ENCODE measurements at places on chromosomes 5 and 9.

GRCh38 chr5:19261879-19262278 is 726.1 kb downstream of the CDH18 start:
- DNase-seq: no peak

DNA sequence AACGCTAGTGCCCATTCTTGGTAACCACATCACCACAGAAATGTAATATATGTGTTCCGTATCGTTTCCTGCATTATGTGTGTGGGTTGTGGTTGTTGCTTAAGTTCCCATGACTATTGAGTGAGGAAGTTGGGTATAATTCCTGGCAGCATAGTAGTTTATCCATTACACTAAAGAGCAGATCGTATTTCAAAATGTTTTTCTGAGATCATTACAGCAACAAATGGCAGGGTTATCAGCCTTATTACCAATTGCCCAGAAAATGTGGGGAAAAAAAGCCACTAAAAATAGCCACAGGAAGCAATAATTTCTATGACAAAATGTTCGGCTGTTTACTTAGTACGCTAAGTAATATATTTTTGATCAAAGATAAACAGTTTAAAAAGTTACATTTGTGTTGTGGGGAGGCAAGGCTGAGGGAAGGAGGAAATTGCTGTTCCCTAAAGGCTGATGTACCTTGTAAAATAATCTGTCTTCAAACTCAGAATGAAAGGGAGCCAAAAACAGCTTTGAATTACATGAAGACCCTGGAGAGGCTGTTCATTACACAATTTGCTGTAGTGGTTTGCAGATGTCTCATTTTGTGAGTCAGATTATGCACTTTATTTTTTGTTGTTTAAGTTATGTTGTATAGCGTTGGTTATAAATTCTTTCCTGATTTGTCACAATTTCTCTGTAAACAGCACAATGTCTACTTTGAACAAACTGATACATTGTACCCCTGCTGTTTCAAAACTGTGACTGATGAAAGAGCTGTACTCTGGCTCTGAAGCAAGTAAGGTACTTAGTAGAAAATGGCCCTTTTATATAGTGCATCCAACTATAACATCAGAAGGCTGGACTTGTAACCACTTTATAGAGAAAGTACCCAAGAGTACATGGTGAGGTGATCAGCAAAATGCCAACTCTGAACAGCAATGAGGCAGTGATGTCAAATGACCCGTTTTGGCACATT is 1028.5 kb downstream of the NR2F1-AS1 start:
- DNase-seq: no peak

GRCh38 chr5:144436007-144436406 is 265.3 kb downstream of the KCTD16 start:
- DNase-seq: no peak

DNA sequence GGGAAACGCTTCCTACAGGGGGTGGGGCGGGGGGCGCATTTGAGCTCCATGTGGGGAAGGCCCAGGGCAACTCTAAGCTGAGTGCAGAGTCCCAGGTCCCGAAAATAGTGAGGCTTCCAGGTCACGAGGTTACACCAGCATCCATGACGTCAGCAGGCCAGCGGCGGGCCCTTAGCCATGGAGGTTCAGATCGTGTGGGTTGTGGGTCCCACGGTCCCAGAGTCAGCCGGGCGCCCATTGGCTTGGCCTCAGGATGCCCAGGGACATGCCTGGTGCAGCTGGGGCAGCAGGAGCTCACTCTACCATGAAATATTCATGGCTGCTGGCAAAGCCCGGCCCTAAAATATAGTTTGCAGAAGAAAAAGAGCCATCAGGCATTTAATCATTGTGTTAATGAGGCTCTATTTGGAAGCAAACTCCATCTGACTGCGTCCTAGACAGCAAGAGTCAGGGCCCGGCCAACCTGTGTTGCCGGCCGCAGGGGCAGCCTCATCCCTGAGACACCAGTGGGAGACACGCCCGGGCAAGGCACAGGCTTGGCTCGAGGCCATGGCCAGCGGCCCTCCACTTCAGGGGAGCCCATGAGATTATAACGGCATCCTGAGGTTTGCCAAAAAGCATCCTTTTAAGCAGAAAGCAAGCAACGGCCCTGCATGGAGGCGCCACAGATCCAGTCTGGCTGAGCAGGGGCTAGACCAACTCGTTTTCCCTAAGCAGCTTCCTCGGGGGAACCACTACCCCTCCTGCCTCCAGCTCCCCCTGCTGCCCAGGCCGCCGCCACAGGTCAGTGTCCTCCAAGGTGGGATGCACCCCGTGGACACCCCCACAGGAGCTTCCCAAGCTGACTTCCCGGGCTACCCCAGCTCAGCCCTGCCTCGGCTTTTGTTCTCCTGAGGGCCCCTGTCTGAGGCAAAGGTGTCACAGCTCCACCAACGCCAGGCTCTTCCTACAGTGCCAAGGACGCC is 108.9 kb upstream of the PPP1R26 start:
- no peak for DNase-seq

DNA sequence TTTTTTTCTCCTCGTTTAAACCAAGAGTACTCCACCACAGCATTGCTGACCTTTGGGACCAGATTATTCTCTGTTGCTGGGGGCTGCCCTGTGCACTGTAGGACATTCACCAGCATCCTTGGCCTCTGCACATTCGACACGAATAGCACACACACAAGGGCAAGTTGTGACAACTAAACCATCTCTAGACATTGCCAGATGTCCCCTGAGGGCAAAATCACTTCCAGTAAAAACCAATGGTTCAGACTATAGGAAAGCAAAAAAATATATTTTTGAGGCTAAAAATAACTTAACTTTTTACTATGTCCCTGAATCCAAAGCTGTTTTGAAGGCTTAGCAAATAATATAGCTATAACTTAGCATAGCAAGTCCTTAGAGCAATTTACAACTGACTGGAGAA is 65.9 kb downstream of the SEMA5A start:
- DNase-seq: no peak

DNA sequence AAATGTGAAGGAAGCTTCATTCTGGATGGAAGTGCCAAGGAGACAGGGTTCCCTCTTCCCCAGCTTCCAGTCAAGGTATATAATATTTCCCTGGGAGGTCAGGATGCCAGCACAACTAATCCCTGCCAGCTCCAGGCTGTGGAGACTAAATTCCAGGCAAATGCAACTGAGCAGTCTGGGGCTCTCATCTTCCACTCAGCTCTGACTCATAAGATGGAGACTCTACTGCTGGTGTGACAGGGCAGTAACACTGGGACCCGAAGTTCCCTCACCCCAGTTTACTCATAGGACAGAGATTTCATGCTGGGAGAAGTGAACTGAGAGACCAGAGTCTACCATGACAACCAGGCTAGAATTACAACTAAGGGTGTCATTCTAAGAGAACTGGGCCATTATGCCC is 235.4 kb downstream of the FSTL4 start:
- peak; percentile 38 for DNase-seq
